ENCODE measurements at places on chromosomes 13 and 19. TPM values are rescaled to one million over a fixed set of nuclear protein-coding genes. Genes with fewer than 3 reads are reported as not detected.

GRCh38 chr13:32045982-32046785 is 14.6 kb downstream of the FRY start:
- no peak for DNase-seq

DNA sequence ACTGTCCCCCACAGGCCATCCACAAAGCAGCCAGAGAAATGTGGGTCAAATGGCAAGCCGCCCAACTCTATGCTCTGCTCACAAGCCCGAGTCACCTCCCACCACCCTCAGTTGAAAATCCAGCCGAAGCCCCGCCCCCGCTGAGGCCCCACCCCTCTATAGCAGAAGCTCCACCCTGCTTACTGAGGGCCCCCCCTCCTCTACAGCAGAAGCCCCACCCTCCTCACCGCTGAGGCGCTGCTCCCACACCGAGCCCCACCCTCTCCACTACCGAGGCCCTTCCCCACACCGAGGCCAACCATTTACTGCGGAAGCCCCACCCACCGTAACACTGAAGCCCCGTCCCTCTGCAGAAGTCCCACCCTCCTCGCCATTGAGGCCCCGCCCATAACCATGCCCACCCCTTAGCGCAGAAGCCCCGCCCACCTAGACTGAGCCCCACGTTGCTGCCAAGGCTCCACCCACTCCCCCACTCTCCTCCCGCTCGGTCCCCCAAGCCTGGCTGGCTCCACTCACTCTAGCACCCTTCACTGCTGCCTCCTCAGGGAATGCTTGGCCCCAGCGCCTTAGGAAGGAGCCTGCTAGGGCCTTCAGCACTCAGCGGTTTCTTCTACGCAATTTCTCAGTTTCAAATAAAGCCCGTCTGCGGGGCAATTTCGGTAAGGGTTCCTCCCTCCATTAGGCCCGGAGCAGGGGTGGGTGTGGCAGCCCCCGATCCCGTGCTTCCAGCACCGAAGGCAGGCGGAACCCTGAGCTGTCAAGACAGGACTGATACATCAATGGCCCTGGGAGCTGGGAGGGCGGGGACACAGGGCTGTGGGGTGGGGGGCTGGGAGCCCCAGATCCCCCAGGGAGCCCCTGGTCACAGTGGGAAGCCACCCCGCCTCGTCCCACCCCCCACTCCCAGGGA is 9.0 kb upstream of the MYDGF start:
- no peak for DNase-seq

- DNase-seq: no peak
These were observed 23.5 kb upstream of the MYDGF start for GRCh38 chr19:4693471-4694121.

GRCh38 chr13:102236341-102236740 is 165.5 kb downstream of the FGF14 start:
- no peak for DNase-seq

- no peak for DNase-seq
These were observed 21.0 kb downstream of the CLEC4M start for GRCh38 chr19:7783991-7784423.

GRCh38 chr19:30806311-30806710 is 434.1 kb downstream of the ZNF536 start:
- no peak for DNase-seq

GRCh38 chr13:23950736-23951510 is 53.6 kb upstream of the C1QTNF9B start:
- no peak for DNase-seq

DNA sequence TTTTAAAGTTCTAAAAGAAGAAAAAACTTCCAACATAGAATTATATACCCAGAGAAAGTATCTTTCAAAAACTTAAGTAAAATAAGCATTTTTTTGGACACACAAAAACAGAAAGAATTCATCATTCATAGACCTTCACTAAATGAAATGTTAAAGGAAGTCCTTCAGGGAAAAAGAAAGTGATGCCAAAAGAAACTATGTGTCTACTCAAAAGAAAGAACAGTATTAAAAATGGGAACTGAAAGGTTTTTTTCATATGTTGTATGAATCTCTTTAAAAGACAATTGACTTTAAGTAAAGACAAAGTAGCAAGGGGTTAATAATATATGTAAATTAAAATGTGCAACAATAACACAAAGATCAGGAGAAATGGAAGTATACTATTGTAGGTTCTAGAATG is 96.5 kb downstream of the DHRS12 start:
- DNase-seq: no peak

DNA sequence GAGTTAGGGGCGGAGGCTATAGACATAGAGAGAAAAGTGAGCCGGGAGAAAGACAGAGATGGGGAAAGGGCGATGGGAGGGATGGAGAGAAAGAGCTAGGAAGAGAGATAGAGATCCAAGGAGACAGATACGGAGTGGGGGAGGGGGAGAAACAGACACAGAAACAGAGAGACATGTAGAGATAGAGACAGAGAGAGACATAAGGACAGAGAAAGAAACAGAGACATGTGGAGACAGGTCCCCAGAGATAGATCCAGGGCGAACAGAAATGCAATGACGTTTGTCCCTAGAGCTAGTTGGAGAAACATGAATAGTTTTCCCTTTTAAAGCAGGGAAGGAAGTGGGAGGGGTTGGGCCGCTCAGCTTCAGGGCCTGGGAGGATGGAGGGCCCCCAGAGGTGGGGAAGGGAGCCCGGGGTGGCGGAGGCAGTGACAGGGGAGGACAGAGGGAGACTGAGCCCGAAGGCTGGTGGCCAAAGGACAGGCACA is 4.6 kb downstream of the PPP1R14A start:
- no peak for DNase-seq

- DNase-seq: no peak
These were observed 927 bp upstream of the TSHZ3 start for GRCh38 chr19:31350033-31350692.

- DNase-seq: peak; percentile 29
These were observed 12.2 kb upstream of the LILRA5 start for GRCh38 chr19:54325194-54325621.

- DNase-seq: no peak
These were observed 29.9 kb downstream of the ZDHHC20 start for GRCh38 chr13:21429211-21429610.

DNA sequence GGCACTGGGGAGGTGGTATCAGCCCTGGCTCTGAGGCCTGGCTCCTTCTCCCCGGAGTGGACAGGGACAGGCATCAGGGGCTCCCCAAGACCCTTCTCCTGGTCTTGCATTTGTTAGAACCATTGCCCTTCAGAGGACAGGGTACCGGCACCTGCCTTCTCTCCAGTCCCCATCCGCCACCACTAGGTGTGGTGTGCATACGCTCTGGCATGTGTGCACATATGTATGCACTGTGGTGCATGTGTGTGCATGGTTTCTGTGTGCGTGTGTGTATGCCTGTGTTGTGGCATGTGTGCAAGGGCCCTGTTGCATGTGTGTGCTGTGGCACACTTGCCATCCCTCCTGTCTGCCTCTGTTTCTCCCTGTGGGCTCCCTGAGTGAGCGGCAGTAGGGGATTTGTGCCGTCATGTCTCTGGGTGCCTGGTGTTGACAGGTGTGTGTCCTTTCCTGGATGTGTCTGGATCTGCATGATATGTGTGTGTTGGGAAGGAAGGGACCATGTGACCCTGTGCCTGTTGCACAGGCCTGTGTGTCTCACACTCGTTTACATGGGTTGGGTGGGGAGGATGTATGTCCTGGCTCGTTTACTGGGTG is 9.3 kb downstream of the KCTD15 start:
- DNase-seq: no peak

- no peak for DNase-seq
These were observed 239.9 kb upstream of the TSHZ3 start for GRCh38 chr19:31589109-31589508.

- DNase-seq: no peak
These were observed 5.3 kb downstream of the SLC25A15 start for GRCh38 chr13:40794414-40795368.

GRCh38 chr19:33773704-33774624 is 22.7 kb upstream of the KCTD15 start:
- DNase-seq: no peak

GRCh38 chr13:114196629-114197028 is 17.6 kb downstream of the CFAP97D2 start:
- no peak for DNase-seq

DNA sequence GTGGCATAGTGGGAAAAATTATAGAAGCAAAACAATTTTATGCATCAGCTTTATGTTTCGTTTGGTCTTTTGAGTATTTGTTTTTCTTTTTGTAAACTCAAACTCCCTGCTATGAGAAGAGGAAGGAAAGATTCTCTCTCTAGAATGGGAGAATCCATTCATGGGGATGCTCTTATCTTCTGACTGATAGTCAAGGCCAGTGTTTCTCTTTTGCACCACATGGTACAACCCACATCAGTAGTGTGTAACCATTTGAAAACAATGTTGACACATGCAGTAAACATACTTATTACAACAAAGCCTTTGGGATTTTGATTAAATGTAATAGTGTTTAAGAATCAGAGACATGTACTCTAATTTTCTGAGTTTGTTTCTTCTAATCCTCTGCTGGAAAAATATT is 490.5 kb downstream of the MYO16 start:
- DNase-seq: no peak

DNA sequence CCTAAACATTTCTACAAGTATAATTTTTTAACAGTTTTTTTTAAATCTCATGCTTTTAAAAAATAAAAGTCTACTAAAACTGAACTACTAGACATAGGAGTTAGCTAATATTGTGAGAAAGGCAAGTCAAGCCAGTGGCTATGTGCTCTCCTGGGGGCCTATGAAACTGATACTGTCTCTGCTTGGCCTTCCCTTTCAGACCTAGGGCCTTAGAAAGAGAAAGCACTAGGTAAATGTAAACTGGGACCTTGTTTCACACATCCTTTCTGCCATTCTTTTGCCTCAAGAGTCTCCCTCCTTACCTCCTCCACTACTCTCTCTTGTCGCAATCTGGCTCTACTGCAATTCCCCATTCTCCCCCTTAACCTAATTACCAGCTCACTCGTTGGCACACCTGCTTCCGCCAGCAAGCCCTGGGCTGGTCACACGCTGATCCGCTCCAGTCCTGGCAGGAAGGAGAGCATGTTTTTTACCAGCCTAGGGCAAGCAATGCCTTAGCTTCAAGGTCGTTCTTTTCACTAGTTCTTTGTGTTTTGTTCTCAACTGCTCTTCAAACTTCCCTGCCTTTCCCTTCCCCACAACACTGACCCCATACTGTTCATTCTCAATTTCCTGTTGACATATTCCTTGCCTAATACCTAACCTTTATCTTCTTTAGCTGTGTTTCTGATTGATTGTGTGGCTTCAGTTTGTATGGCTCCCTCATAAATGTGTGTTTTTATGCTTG is 23.1 kb downstream of the TBC1D4 start:
- no peak for DNase-seq

- DNase-seq: no peak
These were observed 17.6 kb downstream of the ACOD1 start for GRCh38 chr13:76965759-76966421.

DNA sequence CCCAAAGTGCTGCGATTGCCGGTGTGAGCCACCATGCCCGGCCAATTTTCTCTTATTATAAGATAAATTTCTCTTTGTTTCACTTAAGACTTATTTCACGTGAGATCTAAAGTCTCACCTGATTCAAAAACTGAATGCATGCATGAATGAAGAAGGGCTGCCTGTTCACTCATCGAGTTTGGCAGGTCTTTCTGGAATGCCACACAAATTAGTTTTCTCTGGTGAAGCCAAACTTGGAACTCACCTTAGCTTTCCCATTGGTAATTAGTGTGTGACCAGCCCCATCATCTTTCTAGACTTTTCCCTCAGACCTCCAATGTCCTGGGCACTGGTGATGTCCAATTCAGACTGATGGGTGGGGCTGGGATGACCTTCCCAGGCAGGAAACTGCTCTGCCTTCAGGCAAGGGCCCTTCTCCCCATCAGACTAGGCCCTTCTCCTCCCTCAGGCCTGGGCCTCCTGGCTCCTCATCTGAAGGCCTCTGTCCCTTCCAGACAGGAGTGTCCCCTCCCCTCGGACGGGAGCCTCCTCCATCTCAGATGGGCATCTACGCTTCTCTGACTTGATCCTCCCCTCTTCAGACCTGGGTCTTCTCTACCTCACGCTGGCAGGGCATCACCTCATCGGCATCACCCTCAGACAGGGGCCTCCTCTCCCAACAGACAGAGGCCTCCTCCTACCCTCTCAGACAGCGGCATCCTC is 14.4 kb downstream of the C3 start:
- no peak for DNase-seq

DNA sequence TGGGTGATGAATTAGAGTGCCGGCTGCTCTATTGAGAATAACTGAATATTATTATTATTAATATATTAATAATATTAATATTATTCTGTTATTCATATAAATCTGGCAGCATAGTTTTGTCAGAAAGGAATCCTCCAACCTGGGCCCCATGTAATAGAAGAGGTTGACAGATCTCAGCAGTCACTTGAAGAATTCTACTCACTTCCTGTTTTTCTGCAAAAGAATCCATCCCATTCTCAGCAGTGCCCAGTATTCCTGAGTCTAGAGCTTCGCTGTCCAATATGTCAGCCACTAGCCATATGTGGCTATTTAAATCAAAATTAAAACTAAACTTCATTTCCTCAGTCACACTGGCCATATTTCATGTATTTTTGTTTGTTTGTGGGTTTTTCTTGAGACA is 72.4 kb upstream of the USPL1 start:
- DNase-seq: no peak

DNA sequence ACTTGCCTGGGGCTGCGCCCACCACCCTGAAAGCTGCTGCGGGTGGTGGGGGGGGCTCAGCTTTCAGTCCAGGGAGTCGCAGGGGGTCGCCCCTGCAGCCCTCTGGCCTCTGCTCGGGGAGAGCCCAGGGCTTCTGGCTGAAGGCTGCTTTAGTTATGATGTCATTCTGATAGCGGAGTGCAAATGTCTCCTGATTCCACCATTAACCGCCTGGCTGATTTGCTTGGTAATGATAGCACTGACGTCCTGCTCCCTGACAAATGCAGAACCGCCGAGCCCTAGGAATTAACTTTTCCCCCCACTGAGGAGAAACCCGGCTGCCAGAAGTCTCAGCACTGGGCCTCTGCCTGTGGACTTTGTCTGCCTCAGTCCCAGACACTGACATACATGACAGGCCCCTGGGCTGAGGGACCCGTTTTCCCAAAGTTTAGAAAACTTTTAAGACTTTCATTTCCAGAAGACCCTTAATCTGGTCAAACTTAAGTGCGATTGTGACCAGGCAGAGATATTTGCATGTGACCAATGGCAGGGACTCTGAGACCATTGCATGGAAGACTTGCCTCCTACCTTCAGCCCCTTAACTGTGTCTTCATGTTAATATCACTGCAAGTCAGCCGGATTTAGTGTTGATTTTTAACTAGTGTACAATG is 142.5 kb upstream of the ZNF536 start:
- no peak for DNase-seq

- no peak for DNase-seq
These were observed 30.1 kb upstream of the PEPD start for GRCh38 chr19:33551676-33552075.

- DNase-seq: no peak
These were observed 170.9 kb downstream of the LACC1 start for GRCh38 chr13:44050450-44051063.

HCN2 gene
- polyA plus RNA-seq: 0.24 TPM

CYP2A7 gene
- polyA plus RNA-seq: not detected

PSG11 gene
- not detected for polyA plus RNA-seq

GRIN3B gene
- polyA plus RNA-seq: 0.37 TPM

CYP4F2 gene
- polyA plus RNA-seq: 0.15 TPM

ZNF793 gene
- 18.3 TPM for polyA plus RNA-seq

PVR gene
- polyA plus RNA-seq: 31.6 TPM

ZNF563 gene
- 4.9 TPM for polyA plus RNA-seq

PCSK4 gene
- polyA plus RNA-seq: 4.4 TPM

SUCLA2 gene
- 116 TPM for polyA plus RNA-seq

IRGC gene
- not detected for polyA plus RNA-seq

ZNF808 gene
- polyA plus RNA-seq: 10.7 TPM
